ENCODE measurements at places on chromosomes 5 and 9.

DNA sequence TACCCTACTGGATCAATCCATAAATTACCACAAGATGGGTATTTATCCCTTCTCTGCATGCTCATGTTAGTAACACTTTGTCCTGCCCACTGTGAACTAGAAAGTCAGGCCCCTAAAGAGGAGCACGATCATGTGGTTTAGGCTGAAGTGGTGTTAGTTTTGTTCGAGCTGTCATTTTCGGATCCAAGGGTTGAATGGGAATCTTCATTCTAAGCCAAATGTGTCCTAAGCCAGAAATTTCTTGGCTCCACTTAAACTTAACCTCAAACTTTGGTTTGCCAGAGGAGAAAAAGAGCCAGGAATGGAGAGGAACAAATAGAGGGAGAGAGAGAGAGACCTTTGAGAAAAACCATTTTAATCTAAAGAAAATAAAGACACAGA, 837.7 kb upstream of the ZNF608 start:
- DNase-seq: no peak

- DNase-seq: no peak
Measured at GRCh38 chr5:43570450-43571158, 13.7 kb upstream of the PAIP1 start.

DNA sequence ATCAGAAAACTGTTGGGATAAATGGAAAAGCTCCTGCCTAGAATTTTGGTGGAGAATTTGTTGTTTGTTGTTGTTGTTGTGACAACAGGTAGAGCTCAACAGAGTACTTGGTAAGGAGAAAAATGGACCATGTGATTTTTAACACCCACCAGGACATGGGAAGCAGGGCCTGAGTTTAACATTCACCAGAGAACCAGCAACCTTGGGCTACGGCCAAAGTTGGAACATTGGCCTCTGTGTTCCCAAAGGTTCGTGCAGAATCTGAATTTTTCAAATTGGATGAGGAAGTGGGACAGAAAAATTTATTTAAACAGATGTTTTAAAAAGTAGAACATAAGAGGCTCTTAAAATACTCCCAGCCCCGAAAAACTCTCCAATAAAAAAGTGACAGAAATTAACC, 127.0 kb downstream of the GNA14 start:
- DNase-seq: no peak

GRCh38 chr5:105207066-105207465, 1644.5 kb upstream of the NUDT12 start:
- no peak for DNase-seq

DNA sequence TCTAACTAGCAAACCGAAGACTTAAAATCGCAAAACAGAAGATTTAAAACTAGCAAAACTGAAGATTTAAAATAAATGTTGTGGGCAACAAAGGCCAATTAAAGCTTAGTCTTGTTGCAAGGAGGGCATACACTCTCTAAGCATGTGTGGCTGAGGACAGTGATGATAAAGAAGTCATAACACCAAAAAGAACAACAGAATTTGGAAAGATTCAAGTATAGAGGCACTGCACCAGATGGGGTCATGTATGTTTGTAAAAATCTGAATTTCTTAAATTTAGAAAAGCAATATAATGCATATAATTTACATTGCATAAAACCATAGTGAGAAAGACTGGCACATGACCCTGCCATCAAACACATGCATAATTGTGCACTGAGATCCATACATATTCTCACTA, 743.8 kb downstream of the TAF11L14 start:
- no peak for DNase-seq

DNA sequence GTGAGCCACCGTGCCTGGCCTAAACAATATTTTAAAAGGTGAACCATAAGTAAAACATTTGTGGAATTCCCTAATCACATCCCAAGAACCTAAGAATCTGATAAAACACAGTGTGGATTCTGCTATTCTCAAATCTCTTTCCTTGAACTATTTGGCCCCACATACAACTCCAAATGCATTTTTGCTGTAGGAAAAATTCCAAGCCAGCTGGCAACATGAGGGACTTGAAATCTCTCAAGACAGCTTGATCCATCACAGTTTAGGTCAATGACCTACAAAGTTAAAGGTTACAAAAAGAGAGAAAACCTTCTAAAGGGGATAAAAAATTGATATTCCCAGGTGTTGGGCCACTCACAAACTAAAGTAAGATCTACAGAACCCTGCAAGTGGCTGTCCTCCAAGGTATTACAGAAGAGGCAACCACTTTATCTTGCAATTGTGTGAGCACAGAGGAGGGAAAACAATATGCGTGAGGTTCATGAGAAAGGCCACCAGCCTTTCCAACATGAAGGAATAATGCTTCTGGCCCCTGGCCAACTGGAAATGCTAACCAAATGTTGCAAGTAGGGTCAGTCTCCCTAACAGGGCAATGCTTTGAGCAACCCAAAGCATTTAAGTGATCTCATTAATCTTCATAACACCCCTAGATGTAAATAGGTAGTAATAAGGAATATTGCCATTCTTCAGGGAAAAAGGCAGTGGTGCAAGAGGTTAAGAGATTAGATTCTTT, 221.4 kb downstream of the SEMA5A start:
- DNase-seq: no peak

- DNase-seq: no peak
Measured at GRCh38 chr9:131833906-131834305, 94.0 kb upstream of the RAPGEF1 start.

DNA sequence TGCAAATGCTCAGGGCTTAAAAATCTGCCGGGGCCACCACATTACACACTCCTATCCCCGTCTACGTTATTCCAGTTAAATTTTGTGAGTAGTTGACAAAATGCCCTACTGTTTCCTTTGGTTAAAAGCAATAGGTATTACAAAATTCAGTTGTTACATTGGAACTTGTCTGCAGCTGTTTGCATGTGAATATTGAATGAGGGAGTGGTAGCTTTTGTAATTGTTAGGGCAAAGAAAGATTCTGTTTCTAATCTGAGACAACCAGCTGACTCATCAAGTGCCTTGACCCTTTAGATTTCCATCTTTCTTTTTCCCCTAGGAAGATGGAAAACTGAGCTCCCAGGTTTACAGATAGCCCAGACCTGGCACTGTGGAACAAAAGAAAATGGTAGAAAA, 30.2 kb downstream of the MAML1 start:
- DNase-seq: no peak

GRCh38 chr5:10169359-10169758, 80.3 kb downstream of the ATPSCKMT start:
- no peak for DNase-seq

DNA sequence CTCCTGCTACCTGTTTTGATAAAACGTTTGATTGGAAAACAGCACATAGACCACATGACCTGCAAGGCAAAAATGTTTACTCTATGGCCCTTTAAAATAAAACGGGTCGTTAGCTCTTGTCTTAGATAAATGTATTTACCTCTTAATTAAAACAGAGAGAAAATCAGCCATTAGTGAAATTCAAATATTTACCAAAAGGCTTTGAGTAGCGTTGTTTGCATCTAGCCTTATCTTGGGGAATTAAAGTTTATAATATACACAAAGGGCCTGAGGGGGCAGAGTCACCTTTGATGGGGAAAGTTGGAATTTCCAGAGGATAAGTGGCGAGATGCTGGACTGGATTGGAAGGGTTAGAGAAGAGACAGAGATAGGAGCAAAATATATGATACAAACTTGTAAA, 111.3 kb downstream of the FBXO4 start:
- DNase-seq: no peak

DNA sequence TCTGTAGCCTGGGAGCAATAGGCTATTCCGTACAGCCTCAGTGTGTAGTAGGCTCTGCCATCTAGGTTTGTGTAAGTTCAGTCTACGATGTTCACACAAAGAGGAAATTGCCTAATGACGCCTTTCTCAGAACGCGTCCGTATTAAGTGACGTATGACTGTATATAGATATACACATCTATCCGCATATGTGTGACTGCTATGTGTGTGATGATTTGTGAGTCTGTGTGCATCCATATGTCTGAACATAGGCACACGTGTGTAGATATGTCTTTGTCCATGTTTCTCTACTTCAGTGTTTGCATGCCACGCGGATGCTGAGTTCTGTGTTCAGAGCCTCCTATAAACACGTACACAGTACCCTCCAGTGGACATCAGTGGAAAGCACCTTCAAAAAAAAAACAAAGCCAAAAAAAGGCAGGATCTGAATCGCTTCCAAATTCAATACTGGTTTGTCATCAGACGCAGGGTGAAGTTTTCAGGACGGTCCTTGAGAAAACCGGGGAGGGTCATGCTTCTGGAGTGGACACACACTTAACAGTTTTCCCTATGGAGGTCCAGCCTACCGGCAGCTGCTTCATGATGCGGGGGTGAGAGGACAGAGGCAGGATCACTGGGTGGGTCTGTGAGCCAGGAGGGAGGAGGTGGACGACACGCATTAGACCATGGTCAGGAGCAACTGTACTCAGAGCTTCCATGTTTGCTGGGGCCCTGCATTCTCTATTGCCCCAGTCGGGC, 29.5 kb upstream of the ALDH1B1 start:
- DNase-seq: no peak

- DNase-seq: no peak
Measured at GRCh38 chr5:69032009-69032408, 61.8 kb upstream of the SLC30A5 start.

DNA sequence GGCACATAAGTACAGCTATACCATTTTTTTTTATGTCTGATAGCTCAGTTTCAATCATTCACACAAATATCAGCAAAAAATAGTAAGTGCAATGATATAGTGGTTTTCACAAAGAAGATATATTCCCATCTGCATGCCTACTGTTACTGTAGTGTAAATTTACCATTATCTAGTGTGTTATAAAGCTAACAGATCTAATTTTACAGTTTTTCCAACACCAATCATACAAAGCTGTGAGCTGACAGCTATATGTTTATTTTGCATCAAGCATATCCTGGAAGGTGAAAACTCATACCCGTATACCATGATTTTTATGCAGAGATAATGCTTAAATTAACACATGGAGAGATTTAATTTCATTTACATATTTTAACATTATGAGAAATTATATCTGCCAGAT, 89.9 kb upstream of the HAPLN1 start:
- no peak for DNase-seq

GRCh38 chr5:57844410-57844809, 361.8 kb upstream of the ACTBL2 start:
- no peak for DNase-seq

GRCh38 chr5:91177085-91177484, 206.0 kb downstream of the ARRDC3 start:
- DNase-seq: no peak
